ENCODE measurements at places on chromosomes 5 and 9.

DNA sequence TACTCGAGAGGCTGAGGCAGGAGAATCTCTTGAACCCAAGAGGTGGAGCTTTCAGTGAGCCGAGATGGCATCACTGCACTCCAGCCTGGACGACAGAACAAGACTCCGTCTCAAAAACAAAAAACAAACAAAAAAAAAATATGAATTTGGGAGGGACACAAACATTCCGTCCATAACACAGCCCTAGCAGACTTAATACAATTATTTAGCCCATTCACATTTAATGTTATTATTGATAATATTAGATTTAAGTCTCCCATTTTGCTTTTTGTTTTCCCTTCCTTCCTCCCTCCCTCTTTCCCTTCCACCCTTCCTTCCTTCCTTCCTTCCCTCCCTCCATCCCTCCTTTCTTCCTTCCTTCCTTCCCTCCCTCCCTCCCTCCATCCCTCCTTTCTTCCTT, 4.6 kb upstream of the CCNI2 start:
- no peak for DNase-seq

DNA sequence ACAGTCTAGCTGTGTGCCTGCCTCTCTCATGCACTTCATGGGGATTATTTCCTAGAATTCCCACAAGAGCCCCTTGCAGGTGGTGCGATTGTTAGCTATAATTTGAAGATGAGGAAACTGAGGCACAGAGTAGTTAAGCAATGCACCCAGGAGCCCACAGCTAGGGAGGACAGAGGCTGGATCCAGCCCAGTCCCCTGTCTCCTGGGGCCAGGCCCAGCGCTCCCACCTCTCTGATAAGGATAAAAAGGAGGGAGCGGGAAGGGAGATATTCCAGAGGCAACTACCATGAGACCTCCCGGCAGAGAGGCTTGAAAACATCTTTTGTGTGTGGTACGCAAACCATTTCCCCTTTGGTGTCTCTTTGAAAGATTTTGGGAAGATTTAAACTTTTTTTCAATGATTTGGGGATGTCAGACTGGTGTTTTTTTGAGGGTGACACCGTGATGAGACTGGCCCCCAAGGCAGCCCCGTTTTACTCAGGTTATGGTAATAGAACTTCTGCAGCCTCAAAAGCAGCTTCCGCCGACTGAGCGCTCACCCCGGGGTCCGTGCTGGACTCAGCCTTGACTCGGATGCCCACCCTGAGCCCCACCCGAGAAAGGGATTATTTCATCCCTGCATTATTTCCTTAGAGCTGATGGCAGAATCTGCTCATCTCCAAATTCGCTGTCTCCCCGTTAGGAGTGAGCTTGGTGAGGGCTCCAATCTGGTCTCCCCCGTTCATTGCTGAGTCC, 144.7 kb upstream of the IER5L start:
- DNase-seq, result no peak

- DNase-seq, result no peak
These were observed 1.7 kb upstream of the PTGER4 start for GRCh38 chr5:40678026-40678425.

DNA sequence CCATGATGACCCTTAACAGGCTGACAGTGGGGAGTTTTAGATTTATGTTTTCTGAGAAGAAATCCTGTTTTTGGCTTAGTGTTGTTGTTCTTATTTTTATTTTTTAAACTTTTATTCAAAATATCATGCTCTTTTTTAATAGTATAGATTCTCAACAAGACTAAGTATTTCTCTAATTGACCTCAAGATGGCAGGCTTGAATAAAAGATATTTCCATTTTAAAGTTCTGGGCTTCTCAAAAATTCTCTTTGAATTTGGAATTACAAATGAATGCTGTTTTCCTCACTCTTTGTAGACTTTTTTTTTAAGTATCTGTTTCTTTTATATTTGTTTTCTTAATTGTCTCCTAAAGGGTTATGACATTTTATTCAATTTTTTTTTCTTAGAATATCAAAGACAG, 50.0 kb upstream of the SH3GL2 start:
- DNase-seq, result no peak

- no peak for DNase-seq
These were observed 46.6 kb downstream of the CD180 start for GRCh38 chr5:67149951-67150523.

DNA sequence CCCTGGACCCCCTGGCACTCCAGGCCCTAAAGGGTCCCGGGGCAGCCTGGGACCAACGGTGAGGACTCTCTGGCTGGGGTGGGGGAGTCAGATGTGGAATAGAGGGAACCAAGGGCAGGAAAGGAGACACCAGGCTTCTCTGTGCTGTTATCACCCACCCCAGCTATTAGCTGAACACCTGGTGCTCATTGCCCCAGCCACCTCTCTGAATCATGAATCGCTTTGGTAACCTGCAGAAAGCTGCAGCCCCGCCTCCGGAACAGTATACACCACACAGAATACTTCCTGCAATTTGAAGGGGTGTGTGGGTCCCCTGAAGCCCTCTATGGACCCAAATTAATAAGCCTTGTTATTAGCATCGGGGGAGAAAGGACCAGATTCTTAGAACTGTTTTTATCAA, 40.4 kb upstream of the ORM1 start:
- DNase-seq, result no peak

DNA sequence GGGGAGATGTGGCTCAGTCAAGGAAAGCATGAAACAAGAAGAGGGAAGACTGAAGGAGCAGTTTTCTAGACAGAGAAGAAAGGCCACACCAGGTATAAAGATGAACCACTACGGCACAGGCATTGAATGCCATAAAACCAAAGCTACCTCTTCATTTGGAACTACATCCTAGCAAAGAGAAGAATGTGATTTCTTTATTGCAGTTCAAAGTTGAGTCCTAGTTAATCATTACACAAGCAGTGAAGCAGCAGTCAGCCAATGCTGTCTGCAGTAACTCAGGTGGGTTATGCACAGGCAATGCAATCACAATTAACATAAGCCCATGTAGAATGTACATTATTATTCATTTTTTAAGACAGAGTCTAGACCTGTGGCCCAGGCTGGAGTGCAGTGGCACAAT, 21.7 kb upstream of the PCAT7 start:
- no peak for DNase-seq

- no peak for DNase-seq
These were observed 73.5 kb downstream of the MFAP3 start for GRCh38 chr5:154112255-154112654.

- DNase-seq, result no peak
These were observed 340.3 kb downstream of the KCNN2 start for GRCh38 chr5:114702136-114702535.

GRCh38 chr5:143328589-143329220, 74.8 kb downstream of the NR3C1 start:
- DNase-seq, result no peak

DNA sequence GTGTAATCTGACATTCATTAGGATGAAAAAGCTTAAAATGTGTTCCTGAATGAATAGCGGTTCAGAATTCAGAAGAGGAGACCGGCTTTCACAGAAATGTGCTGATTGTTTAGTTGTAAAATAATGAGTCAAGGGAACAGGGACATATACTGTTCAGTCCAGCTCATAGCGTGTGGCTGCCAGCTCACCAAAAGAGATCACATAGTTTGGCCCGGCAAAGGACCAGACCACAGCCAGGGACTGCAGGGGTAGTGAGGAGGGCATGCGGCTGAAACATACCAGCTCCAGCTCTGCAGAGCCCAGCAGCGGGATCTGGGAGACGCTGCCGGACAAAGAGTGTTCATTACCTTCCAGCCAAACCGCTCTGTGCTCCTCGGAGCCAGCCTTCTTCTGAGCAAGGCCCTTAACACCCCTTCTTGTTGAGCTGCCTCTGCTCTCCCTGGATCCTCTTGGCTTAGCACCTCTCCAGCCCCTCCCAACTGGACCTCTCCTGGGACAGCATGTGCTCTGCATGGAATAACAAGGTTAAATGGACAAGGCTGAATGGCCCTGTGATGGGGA, 116.8 kb upstream of the CNTLN start:
- peak; percentile 72 for DNase-seq

DNA sequence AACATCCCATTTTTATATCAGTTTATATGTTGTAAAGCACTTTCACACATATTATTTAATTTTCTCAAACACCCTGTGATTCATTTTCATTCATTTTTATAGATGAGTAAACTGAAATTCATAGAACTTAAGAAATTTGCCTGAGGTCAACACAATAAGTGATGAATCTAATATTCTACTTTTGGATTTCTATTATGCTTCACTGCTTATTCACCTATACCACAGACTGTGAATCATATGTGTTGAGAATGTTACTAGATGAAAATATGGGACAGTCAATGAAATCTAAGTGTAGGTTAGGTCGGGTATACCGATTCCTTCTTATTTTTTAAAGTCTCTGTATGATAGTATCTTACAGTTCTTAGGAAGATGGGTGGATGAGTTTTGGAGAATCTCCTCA, 24.8 kb downstream of the CDC37L1 start:
- DNase-seq, result no peak

GRCh38 chr5:5271786-5272321, 131.7 kb downstream of the ADAMTS16 start:
- no peak for DNase-seq

DNA sequence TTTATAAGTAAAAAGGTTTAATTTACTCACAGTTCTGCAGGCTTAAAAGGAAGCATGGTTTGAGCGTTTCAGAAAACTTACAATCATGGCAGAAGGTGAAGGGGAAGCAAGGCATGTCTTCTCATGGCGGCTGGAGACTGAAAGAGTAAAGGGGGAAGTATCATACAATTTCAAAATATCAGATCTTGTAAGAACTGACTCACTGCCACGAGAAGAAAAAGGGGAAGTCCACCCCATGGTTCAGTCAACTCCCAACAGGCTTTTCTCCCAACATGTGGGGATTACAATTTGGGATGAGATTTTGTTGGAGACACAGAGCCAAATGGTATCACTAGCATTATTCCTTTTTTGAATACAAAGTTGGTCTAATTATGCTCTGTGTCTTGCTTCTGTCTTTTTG, 627.9 kb upstream of the ST8SIA4 start:
- DNase-seq, result no peak

All from Right ventricle myocardium inferior (tissue), 1 donor.